ENCODE measurements at places on chromosomes 6 and 20.
A peak's percentile ranks its signal among the peaks of the same experiment; 100 is the strongest.

- no peak for DNase-seq
These were observed 60.4 kb downstream of the SOX4 start for GRCh38 chr6:21653905-21654304.

DNA sequence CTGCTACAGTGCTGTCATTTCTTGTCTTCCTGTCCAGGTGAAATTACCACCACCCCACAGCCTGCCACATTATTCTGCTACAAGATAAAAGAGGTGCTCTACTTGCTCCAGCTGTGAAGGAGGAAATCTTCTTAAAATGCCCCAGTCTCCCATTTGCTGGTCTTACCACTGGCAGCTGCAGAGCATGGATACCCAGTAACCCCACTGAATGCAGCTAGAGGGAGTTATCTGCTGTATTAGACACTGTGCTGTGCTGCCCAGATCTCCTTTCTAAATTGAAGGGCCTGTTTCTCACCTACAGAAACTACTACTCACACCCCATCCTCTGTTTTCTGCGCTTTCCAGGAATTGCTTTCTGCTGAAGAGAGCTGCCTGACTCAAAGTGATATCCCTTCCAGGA, 517.8 kb downstream of the PKHD1 start:
- no peak for DNase-seq

DNA sequence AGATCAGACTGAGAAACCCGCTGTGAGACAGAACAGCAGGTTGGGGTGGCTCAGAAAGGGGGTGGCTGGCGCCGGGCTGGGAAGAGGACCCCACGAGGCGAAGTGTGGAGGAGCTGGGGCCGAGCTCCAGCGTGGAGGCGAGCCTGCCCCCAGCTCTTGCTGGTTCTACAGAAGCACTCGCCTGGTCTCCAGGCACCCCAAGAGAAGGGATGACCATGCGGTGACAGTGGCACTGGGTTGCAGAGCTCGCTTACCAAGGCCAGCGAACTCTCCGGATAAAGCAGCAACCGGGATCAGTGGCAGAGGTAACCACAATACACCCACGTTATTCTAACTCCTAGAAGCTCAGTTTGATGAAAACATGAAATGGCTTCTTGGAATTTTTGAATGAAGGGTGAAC, 26.5 kb downstream of the THBS2 start:
- no peak for DNase-seq

GRCh38 chr6:73968221-73968757, 272.3 kb downstream of the CD109 start:
- no peak for DNase-seq

- DNase-seq, result no peak
These were observed 132.4 kb downstream of the CFAP61 start for GRCh38 chr20:20184706-20185105.

DNA sequence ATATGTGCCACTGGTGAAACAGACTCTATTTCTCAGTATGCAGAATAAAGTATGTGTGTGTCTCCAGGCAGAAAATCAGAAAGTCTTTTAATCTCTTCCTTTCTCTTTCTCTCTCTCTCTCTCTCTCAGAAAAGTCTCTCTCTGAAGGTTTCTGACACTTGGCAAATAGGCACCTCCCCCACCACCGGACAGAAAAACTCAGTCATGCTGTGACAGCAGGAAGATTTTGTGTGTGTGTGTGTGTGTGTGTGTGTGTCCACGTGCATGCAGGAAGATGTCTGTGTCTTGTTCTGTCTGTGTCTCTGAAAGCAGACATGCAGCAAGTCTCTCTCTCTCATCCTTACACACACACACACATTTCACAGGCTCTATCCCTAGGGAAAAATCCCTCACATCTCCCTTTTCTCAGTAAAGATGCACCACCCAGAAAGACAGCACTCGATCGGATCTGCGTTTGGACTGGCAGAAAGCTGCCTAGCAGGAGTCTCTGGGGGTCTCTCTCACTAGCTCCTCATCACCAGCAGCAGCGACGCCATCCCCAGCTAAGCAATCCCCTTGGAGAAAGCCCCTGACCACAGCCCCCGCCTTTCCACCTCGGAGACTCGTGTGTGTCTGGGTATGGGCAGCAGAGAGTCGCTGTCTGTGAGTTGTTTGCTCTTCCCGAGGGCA, 98.3 kb downstream of the EDN3 start:
- DNase-seq, result no peak

GRCh38 chr6:157005940-157006339, 228.8 kb downstream of the ARID1B start:
- DNase-seq, result no peak

DNA sequence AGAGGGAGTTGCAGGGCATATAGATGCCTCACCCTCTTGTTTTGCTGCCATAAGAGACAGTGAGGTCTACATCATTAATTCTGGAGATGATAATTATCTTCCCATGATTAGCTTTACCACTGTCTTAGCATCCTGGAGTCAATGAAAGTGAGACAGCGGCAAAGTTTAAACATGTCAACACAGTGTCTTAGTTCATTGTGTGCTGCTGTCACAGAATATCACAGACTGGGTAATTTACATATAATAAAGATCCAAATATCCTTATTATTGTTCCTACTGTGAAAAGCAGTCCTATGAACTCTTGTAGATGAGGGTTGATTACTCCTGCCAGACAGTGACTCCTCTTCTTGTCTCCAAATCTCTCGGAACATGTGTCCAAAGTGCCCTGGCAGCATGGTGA, 658.6 kb upstream of the ADGRB3 start:
- no peak for DNase-seq

GRCh38 chr20:64055893-64056638, 6.6 kb upstream of the SOX18 start:
- DNase-seq, result no peak

DNA sequence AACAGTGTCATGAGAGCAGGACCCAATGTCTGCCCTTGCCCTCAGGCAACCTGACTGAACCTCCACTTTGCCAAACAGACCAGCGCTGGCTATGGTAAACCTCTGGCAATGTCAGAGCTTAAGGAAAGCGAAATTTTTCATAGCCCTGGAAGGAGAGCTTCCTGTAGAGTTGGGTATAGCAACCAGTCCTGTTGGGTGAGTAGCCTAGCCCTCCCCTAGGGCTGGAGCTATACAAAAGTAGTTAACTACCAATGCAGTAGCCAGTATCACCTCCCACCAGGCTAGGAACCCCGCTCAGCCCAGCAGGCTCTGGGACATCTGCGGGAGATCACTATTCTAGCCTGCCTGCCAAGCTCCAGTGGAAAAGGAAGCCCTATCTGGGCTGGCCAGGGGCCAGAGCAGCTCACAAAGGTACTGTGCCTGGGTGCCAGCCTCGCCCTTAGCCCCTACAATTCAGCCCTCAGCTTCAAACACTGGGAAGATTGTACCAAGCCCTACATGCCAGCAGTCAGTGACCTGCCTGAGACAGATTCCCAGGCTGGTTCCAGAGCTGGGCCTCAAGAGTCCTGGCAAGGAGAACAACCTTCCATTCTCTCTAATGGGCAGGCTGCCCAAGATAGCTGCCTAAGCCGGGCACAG, 7.9 kb downstream of the WFDC3 start:
- peak; percentile 2 for DNase-seq

DNA sequence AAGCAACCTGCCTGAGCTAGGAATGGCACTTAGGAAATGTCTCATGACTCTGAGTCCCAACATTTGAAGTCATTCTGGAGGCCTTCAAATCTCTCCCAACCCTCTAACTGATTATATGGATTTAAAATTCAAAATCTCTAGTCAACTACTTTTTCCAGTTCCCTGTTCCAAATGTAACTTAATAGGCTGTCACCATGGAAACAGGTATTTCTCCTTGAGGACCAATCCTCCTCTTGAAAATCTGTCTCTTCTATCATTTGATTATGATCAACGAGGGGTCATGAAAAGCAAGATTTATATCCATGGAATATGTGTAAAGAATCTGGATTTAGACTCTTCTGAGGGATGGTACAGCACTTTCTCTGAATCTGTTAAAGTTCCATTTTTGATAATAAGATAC, 127.3 kb upstream of the DTNBP1 start:
- no peak for DNase-seq

DNA sequence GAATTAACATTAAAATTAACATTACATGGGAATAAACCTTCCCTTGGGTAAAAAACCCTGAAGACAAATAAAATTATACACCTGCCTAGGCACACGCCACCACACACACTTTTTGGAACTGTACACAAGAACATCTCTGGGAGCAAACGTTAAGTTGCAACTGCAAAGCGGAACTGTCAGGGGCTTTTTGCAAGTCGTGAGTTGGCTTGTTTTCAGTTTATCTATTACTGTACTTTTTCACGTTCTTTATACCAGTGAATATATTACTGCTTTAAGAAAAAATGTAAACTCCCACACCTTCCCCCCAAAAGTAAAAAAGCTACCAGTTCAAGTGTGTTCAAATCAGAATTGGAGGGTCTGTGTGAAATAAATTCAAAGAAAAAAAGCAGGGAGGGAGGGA, 65.5 kb upstream of the NFATC2 start:
- no peak for DNase-seq

GRCh38 chr6:39243809-39244208, 14.5 kb upstream of the KCNK5 start:
- no peak for DNase-seq

DNA sequence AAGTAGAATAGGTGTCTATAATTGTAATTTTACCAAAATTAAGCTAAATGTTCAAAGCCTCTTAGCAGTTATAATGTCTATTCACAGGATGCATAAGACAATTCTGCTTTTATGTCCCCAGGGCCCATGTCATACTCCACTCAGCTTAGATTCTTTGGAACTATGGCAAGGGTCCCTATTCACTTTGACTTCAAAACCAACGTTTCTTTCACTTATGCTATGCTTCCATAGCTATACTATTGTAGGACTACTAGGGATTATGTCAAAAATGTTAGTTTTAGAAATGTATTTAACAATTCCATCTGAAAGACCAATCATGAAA, 15.8 kb upstream of the ADGRG6 start:
- DNase-seq, result no peak

DNA sequence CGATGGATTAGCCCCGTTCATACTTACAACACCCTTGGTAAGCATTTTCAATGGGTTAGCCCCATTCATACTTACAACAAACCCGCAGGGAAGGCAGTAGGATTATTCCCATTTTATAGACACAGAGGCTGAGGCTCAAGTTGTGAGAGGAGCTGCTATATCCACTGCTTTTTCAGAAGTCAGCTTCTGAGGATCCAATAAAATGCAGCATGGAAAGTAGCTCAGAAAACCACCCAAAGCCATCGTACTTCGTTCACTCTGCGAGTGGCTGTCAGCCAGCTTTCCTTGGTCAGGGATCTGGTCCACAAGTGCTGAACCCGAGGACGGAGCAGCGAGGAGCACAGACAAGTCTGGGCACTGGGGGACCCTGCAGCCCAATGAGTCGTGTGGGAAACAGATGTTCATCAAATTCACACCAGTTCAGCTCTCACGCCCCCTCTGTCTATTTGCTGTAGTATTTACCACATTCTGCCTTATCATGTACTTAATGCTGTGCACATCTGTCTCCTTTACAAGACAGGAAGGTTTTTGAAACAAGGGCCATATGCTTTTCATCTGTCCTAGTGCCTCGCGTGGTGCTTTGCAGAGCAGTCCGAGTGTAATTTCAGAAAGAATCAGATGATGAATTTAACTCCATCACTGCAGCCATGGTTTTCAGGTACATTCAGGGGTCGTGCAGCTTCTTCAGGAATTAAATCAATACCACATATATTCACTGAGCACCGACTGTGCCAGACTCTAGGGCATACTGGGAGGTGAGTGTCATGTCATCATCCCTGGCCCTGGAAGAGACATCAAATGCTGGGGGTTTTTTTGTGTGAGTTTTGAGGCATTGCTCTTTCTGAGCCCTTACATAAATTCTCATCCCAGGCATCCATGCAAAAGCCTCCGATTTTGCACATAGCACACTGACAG, 256.9 kb downstream of the CDH26 start:
- no peak for DNase-seq

- DNase-seq, result no peak
These were observed 154.5 kb upstream of the SCGN start for GRCh38 chr6:25497383-25498040.

DNA sequence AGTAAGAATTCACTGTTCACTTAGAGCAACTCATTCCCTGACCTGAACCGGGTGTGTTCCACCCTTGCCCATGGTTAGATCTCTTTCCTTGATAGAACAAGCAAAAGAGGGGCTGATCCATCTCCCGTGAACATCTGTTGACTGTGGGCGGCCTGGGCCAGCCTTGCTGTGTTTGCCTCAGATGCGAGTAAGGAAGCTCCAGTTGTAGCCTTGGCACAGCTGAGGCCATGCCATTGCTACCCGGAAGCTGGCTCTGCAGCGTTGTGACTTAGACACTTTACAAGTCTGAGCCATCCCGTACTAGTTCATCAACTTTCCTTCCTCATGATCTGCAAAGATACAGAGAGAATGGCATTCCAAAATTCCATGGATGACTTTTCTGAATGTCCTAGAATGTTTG, 139.0 kb downstream of the MAP3K4 start:
- DNase-seq, result no peak

GRCh38 chr6:53353624-53354023, 4.9 kb upstream of the ELOVL5 start:
- no peak for DNase-seq

DNA sequence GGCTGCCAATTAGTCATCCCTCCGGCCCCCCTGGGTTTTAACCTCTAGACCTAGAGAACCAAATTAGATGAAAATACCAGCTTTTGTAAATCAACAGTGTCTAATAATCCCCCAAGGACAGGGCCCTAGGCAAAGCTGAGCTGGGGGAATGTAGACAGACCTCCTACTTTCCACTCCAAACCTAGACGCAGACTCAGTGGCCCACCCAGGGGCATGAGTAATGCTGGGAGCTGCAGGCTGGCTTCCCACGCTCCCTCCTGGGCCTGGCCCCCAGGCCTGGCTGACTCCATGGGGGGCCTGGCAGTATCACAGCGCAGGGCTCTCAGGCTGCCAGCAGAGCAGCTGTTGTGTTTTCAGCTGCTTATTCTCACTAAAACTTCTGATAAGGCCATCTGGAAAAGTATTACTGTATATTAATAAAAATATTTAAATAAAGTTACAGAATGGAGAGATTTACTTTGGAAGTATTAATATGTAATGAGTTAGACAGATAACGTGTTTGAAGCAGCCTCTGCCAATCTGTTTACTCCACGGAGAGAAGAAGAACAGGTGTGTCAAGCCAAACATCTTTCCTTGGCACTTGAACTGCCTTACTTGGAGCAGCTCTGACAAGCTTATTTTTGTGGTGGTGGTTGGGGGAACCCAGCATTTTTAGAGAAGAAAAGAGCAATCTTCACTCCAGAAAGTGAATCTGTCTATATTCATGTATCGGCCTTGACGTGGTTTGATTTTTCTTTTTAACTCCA, 144.0 kb upstream of the AGPAT4 start:
- DNase-seq, result no peak

DNA sequence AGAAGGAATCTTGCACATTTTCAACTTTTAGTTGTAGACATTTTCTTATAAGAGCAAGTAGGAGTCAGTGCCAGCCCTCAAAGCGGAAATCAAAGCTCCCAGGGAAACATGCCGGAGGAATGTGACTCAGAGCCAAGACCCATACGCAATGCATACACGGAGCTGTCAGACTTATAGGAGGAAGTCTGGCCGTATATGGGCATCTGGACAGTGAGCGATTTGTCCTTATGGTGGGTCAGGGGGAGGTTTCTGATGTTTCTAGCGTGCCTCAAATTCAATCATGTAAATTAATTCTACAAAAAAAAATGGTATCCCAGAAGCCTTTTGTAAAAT, 3.6 kb upstream of the CCN2 start:
- no peak for DNase-seq

GRCh38 chr6:166313255-166314070, 5.3 kb upstream of the PRR18 start:
- DNase-seq, result peak; percentile 25

Measured in nucleus accumbens (tissue), 56 donors.